DMS79 treated with DMSO at 0.1 percent for 48 hours (cell line): ENCODE measurements at places on chromosomes 6 and 20.
A peak's percentile ranks its signal among the peaks of the same experiment; 100 is the strongest.

DNA sequence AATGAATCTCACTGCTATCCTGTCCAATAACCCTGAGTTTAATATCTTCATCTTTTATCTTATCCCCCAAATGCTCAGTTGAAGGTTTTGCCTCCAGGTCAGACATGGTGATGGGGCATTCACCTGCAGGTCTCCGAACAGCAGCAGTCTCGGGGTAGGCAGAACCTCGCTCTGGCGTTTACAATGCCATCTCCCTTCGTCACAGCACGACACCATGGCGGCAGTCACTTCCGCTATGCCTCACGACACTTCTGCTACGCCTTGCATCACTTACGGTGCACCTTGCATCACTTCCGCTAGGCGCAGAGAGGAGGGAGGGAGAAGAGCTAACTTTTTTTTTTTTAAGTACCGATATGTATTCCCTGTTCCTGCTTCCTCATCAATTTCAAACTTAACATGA lies 194.9 kb downstream of the BCAS1 start:
- DNase-seq, result no peak

DNA sequence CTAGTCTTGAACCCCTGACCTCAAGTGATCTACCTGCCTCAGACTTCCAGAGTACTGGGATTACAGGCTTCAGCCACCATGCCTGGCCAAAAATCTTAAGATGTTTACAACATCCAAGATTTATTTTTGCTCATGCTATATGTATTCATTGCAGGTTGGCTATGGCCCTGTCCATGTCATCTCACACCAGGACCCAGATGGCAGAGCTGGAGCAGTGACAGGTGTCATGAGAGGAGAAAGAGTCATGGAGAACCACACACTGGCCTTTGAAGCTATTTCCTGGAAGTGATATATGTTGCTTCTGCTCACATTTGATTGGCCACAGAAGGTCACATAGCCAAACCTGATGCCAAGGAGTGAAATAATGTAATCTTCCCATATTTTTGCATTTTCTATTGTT lies 13.8 kb upstream of the DDR1 start:
- DNase-seq, result no peak

DNA sequence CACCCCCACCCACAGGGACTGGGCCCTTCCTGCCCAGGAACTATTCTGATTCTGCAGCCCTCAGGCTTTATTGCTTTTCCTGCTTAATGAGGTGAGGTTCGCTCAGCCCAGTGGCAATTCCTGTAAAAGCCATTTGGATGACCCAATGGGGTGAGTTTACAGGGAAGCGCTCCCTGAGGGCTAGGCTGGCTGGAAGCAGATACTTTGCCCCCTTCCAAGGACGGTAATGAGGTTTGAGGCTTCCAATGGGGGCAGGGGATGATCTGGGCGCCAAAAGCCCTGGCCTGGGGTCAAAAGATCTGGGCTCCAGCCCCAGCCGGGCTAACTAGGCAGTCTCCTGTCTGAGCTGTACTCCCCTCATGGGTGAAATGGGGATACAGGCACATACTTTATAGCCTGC lies 41.8 kb downstream of the RIPOR3 start:
- no peak for DNase-seq

GRCh38 chr6:162960679-162961457 lies 233.1 kb downstream of the PACRG start:
- DNase-seq, result no peak

DNA sequence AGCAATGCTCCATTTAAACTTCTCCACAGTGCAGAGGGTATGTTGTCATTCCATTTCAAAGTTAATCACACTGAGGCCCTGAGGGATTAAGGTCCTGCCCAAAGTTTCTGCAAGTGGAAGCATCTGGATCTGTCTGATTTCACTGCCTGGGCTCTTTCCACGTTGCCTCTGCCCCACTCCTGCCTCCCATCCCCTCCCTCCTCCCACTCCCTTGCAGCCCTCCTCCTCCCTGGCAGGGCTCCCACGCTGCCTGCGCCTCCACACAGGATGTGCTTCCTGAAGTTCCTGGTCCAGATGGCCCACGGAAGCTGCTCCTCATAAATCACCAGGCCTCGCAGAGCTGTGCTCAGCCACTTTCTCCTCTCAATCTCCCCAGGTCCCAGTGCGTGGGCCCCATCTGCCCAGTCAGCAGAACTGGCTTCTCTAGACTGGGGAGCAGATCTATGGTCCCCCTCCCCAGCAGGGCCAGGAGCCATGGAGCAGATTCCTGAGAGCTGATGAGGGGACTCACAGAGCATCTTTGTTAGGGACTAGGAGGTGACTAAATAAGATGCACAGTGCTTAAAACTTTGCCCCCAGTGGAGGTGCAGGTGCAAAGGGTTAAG lies 65.4 kb upstream of the MAFB start:
- no peak for DNase-seq

- DNase-seq, result no peak
Measured at GRCh38 chr20:64040231-64041039, 4.5 kb downstream of the C20orf204 start.

DNA sequence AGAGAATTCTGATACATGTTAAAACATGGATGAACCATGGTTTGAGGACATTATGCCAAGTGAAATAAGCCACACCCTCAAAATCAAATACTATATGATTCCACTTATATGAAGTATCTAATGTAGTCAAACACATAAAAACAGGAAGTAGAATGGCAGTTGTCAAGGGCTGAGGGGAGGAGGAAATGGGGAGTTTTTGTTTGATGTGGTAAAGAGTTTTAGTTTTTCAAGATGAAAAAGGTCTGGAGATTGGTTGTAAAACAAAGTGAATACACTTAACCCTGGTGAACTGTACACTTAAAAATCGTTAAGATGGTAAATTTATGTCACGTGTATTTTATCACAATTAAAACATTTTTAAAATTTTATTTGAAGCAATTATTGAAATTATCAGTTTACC lies 127.4 kb upstream of the GRIK2 start:
- no peak for DNase-seq

- DNase-seq, result peak; percentile 22
Measured at GRCh38 chr20:6711951-6712649, 55.4 kb upstream of the BMP2 start.

DNA sequence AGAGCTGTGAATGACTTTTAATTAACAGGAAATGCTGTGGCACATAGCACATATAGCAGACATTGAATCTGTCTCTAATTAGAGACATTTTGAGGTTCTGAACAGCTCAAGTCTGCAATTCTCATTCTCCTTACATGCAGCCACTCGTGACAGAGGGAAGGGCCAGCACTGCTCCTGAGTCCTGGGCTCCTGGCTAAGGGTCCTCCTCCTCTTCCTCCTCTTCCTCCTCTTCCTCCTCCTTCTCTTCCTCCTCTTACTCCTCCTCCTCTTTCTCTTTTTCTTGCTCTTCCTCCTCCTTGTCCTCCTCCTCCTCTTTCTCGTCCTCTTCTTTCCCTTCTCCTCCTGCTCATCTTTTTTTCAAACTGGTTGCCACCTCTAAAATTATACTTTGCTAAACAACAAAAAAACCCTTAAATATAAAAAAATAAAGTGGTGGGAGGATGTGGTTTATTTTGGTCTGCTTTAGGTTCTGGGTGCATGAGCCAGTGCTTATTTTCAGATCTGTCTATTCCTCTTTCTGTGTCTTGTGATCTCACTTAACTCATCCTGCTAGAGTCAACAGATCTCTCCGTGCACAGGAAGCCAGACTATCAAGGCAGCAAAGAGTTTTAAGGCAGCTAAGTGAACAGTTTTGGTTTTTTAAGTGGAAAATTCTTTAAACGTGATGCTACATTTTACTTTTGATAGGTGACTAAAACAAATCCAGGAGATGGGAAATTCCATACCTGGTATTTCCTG lies 159.3 kb downstream of the CD83 start:
- no peak for DNase-seq

- DNase-seq, result no peak
Measured at GRCh38 chr6:84763003-84763885, 1.2 kb downstream of the TBX18 start.

DNA sequence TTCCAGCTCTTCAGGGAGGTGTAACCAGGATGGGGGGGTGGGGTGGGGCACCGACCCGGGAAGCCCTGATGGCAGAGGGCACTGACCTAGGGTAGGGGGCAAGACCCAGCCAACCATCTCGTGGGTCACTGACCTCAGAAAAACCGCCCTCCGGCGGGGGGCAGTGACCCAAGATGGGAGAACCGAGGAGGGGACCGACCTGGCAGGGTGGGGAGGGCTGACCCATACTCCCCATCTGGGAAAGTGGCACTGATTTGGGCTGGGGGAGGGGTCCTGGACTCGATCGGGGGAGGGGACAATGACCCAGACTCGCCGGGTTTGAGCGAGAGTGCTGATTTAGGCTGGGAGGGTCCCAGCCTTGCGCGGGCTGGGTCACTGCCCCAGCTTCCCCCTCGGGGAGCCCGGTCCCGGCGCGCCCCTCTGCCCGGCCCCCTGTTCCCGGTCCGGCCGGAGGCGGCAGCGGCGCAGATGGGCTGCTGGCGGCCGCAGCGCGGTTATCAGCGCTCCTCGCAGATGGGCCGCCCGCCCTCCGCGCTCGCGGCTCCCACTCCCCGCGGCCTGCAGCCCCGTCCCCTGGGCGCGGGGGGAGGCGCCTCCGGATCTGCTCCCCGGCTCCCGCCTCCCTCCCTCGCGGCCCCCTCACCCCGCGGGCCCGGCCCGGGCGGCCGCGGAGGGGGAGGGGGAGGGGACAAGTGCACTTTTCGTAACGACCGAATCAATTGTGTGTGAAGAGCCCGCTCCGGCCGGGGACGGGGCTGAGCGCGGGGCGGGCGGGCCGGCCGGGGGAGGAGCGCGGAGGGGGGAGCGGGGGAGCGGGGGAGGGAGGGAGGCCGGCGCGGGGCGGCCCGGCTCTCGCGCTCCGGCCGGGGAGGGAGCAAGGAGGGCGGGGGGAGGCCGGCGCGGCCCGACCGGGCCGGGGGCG lies 2.2 kb downstream of the NOL4L start:
- DNase-seq, result peak; percentile 28

GRCh38 chr6:149456311-149457021 lies 28.3 kb downstream of the ZC3H12D start:
- DNase-seq, result no peak

- no peak for DNase-seq
Measured at GRCh38 chr20:33753763-33754162, 22.0 kb downstream of the ZNF341 start.
